ENCODE measurements at places on chromosomes 3 and 15.
A peak's percentile ranks its signal among the peaks of the same experiment; 100 is the strongest.

DNA sequence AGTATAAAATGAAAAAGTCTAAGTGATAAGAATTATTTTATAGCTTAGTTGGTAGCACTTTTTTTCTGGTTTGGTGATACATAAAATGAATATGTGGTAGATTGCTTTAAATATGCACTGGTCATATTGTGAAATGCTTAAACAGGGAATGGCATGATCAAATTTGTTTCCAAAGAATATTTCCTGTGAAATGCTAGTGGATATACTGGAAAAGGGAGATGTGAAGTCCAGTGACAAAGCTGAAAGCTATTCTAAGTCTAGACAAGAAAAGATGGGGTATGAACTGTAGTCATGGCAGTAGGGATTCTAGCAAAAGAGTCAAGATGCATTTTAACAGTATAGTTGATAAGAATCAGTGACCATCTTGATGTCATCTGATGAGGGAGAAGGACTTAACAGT, 98.9 kb upstream of the MME start:
- no peak for DNase-seq

GRCh38 chr15:88647351-88648105, 8.7 kb downstream of the ISG20 start:
- no peak for DNase-seq

GRCh38 chr3:37964716-37965115, 25.9 kb upstream of the VILL start:
- DNase-seq = no peak

- no peak for DNase-seq
These were observed 53.5 kb downstream of the SUCNR1 start for GRCh38 chr3:151926956-151927355.

- no peak for DNase-seq
These were observed 43.9 kb downstream of the HEG1 start for GRCh38 chr3:125011941-125012340.

DNA sequence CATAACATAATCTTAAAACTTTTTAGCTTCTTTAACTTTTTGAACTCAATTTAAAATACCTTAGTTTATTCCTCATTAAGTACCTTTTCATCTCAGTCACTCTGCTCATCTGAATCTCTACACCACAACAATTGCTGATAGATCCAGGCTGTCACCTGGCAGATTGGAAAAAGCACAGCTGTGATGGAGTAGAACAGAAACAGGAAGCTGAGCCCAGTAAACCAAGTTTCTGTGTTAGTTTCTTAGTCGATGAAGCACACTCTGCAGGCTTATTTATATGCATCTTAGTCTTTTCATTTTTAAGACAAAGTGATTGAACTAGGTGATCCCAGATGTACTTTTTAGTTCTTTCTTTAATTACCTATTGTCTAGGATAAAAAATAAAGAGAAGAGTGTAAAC, 1398.0 kb upstream of the ALCAM start:
- no peak for DNase-seq

DNA sequence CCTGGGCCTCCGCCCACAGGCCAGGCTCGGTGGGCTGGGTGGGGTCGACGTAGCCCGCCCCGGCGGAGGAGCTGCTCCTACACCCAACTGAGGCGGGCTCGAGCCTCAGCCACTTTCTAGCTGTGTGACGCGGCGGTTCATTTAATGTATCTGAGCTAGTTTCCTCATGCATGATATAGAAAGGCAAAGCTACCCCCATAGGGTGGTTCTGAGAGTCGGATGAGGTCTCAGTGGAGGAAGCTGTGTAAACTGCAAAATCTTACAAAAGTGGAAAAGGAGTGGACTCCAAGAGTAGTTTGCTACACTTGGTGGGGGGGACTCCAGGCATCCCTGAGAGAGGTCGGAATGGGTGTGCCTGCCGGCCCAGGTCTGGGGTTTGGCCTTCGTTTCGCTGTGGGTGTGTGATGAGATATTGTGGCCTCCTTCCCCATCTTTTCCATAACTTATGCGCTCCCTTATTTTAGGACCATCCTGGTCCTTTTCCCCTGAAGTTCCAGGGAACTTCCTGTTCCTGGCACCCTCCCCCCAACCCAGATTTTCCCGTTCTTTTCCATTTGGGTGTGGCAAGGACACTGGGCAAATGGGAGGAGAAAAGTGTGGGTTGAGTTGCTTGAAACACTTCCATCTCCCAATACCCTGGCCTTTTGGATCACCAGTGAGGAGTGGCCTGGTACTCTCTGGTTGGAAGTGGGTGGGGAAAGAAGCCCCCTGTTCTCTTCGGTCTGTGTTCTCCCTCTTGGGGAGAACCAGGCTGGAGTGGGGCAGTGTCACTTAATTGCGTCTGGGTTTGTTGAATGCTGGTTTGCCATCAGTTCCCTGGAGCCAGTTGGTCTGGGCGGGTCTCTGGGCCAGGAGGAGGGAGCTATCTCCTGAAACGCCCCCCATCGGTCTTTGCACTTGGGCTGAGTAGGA, 1.1 kb downstream of the PDIA5 start:
- DNase-seq = no peak

GRCh38 chr3:99777708-99778107, 40.0 kb upstream of the CMSS1 start:
- DNase-seq = no peak

DNA sequence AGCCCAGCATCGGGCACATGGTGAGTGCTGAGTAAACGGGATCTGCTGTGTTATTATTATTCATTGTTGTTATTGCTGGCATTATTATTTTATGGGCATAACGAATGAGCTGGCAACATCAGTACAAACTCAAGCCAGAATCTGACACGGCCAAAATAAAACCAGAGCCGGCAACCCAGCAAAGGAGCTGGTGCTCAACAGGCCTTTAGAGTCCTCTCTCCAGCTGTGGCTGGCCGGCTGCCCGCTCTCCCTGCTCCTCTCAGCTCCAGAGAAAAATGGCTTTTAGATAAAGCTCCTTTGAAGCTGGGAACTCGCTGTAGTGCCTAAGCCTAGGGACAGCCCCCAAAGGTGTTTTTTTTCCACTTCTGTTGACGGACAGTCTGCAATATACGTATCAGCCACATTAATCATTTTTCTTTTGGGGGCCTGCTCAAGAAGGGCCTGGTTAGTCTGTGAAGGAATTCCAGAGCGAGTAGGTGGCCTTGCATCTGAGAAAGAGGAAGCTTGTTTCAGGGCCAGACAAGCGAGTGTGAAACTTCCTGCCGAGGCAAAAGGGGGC, 193.9 kb upstream of the UBE2E1 start:
- no peak for DNase-seq

DNA sequence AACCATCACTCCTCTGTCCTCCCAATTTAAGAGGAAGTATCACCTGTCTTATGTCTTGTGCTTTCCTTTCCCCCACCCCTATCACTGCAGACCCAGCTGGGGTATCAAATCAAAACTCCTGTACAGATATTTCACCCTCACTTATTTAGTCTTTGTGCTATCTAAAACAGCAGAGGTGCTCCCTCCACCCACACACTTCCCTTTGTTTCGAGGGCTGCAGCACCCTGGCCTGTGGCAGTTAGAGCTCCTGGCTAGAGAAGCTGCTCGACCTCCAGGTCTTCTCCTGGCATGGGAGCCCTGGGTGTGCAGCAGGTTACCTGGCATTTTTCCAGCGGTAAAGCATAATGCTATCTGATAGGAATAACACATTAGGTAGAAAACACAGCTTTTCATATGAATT, 181.4 kb upstream of the BCL6 start:
- DNase-seq = no peak

GRCh38 chr3:149486726-149487125, 12.2 kb downstream of the TM4SF4 start:
- no peak for DNase-seq

DNA sequence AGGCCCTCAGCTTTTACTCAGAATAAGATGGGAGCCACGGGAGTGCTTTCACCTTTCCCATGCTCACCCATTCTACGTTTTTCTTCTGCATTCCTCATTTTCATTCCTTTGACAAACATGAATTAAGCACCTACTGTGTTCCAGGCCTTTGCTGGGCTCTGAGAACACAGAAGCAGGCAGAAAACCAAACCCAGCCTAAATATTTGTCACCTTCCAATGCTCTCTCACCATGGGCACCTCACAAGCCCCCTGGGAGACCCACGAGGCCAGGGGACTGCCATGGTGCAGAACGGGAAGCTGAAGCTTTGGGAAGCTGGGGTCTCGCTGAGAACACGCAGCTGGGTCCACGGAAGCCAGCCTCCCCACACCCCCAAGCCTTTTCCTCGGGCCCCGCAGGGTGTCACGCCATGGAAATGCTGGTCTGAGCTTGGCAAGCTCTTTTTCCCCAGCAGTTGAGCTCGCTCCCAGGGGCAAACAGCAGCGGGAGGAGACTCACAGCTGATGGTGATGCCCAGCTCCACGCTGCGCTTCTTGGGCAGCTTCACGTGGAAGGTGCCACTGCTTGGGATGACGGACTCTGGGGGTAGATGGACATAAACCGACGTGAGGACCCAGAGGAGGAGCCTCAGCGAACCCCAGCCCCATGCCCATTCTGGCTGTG, 27.7 kb downstream of the GRIP2 start:
- DNase-seq = no peak

GRCh38 chr15:92614301-92614700, 41.3 kb downstream of the FAM174B start:
- no peak for DNase-seq

GRCh38 chr15:29278436-29279105, 8.9 kb upstream of the NSMCE3 start:
- DNase-seq = peak; percentile 27

GRCh38 chr3:177467247-177467985, 270.1 kb upstream of the TBL1XR1 start:
- DNase-seq = no peak

- no peak for DNase-seq
These were observed 25.6 kb downstream of the TIGIT start for GRCh38 chr3:114319453-114319852.

DNA sequence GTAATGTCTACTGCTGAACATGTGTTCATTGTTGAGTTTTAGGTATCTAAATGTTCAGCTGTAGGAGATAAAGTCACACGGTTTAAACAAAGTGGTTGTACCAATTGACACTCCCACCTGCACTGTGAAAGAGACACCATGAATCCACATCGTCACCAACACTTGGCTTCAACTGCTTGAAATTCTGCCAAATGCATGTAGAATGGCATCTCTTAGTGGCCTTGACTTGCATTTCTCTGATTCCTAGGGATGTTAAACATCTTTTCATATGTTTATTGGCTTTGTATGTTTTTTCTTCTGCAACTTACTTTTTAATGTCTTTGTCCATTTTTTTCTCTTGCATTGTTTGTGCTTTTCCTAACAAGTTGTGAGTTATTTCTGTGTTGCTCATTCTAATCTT, 43.4 kb downstream of the RPLP1 start:
- DNase-seq = no peak

DNA sequence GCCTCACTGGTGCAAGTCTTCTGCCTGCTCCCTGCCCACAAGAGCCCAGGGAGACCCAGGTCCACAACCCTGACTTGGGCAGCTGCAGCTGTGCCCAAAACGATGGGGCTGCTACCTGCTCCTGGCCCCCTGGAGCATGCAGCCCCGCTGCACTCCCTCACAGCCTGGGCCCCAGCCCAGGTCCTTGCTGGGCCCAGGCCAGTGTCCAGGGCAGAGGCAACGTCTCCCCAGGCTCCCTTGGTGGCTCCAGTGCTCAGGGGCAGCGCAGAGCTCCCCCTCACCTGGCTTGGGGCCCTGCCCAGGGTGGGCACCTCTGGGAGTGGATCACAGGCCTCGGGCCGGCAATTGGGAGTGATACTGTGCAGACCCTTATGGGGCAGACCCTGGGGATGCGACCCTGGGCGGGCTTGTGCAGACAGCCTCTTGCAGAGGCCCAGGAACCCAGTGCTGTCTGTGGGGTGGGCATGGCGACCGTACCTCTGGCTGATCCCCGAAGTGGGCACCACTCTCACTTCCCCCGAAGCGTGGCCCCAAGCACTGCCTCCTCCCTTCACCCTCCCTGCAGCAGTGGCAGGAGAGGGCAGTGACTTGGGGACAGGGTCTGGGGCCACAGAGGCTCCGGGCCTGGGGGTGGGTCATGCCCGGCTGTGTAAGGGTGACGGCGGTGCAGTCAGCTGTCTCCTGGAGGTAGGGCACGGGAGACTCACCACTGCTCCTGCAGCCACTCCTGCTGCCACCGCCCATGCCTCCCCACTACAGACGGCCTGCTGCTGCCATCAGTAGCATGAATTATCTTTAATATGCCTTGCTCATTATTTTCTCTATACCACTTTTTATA, 255.9 kb downstream of the DOCK3 start:
- no peak for DNase-seq
